ENCODE measurements at places on chromosomes 12 and 14. TPM values are rescaled to one million over a fixed set of nuclear protein-coding genes. Genes with fewer than 3 reads are reported as not detected.

Gene ETV6
- 9.7 TPM for polyA plus RNA-seq

Gene GOLGA3
- polyA plus RNA-seq, result 34.1 TPM

GRCh38 chr12:112188130-112188830, 62.9 kb downstream of the TRAFD1 start:
- DNase-seq, result no peak

- DNase-seq, result no peak
Observed at GRCh38 chr12:23472329-23472971, 477.0 kb downstream of the SOX5 start.

Data from hepatocyte (in vitro differentiated cells).